Kidney tubule cell (primary cell): ENCODE measurements at places on chromosomes 12 and 14.

GRCh38 chr14:48391661-48392060 lies 716.3 kb upstream of the MDGA2 start:
- peak; percentile 11 for DNase-seq

GRCh38 chr12:46667551-46667950 lies 158.2 kb downstream of the SLC38A4 start:
- no peak for DNase-seq

GRCh38 chr12:116559162-116559935 lies at the start of gene MAP1LC3B2:
TSS of gene MAP1LC3B2 (plus strand) at chr12:116559381. CDS start at chr12:116575943, 16,562 bp downstream.
- peak; percentile 84 for DNase-seq

DNA sequence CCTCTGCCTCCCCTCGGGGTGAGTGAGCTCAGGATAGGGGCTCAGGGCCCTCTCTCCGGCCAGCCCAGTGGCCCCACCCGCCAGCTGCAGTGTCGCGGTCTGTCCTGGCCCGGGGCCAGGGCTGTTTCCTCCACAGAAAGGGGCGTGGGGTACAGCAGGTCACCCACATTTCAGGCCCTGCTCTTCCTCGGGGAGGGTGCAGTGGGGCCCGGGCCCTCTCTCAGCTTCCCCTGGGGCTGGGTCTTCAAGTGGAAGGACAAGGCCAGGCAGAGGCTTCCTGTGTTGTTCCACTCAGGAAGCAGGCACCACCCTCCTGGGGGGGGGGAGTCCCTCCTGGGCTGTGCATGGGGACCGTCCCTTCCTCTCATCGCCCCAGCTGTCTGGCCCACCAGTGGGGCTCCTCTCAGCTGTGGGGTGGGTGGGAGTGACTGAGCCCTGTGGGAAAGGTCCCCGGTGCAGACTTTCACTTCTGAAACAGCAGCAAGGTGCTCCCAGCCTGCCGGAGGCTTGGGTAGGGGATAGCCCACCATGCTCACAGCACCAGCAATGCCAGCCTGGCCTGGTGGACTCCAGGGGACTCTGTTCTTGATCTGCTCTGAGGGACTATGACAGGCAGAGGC lies 3.7 kb downstream of the GPR132 start:
- DNase-seq, result no peak

GRCh38 chr12:121792607-121793439 lies 665 bp downstream of the RHOF start:
- DNase-seq, result peak; percentile 52

- DNase-seq, result no peak
Measured at GRCh38 chr14:90777358-90777757, 38.9 kb downstream of the TTC7B start.

- peak; percentile 65 for DNase-seq
Measured at GRCh38 chr12:121794534-121795033, 1.1 kb upstream of the RHOF start.

DNA sequence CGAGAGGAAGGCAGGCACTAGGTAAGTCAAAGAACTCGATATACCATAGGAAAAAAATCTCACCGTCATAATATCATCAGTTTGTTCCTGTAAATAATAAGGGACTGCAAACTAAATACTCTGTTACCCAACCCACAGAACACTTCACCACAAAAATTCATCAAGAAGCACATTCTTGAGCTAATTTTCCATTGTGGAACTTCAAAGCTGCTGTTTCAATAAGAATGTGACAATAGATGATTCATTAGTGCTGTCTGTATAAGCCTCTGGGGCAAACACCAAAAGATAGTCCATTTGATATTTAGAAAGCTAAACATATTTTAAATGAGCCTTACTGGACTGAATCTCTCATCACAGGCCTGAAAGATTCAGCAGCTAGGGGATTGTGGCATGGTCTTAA lies 219.4 kb downstream of the KSR2 start:
- peak; percentile 9 for DNase-seq

GRCh38 chr12:2749580-2749979 lies 45.2 kb upstream of the FKBP4 start:
- no peak for DNase-seq

GRCh38 chr12:89928467-89928866 lies 219.8 kb upstream of the ATP2B1 start:
- DNase-seq, result no peak
